ENCODE measurements at places on chromosomes 13 and 19. TPM values are rescaled to one million over a fixed set of nuclear protein-coding genes. Genes with fewer than 3 reads are reported as not detected.
A peak's percentile ranks its signal among the peaks of the same experiment; 100 is the strongest.

- DNase-seq: no peak
These were observed 625 bp downstream of the FBXL12 start for GRCh38 chr19:9818175-9818733.

- DNase-seq: no peak
These were observed 54.0 kb upstream of the C13orf46 start for GRCh38 chr13:114027826-114028225.

GRCh38 chr19:10501971-10502523, 1.1 kb downstream of the KEAP1 start:
- peak; percentile 86 for DNase-seq

- DNase-seq: peak; percentile 93
These were observed 96.8 kb upstream of the WASF3 start for GRCh38 chr13:26460648-26461047.

DNA sequence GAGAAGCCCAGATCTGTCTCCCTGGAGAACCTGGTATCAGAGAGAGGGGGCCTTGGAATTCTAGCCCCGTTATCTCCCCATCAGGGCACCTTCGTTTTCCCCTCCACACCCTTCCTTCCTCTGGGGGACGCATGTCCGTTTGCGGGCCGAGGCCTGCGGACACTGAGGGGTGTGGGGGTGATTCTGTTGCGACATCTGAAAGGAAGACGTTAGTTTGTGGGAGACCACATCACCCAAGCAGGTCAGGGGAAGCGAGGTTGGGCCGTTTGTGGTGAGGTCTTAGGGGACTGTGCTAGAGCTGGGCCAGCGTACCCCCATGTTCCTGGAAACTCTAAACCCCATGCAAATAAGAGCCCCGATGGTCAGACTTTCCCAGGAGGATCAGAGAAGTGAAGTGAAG, 3.7 kb upstream of the HSH2D start:
- DNase-seq: no peak

DNA sequence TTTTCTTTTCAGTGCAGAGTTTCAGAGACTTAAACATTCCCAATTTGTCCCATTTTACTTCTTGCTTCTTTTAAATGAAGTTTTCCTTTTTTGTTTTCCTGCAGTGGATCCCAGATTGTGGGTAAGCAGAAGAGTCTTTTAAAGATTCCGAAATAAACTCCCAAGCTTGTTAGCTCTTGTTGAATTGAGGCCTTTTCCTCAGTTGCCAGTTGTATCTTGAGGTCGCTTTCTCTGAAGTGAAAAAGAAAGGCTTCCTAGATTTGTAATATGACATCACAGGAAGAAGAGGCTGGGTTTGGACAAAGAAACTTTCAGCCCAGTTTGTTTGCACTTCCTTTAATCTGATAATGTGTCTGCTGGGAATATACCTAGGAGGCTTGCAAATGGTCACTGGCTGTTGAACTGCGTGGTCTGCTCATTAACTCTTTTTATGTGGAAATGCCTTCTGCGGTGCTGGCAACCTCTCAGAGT, at the start of gene LPAR6:
Gene LPAR6 (minus strand): TSS at position 233 of the 471 bp plus-strand sequence. CDS start 690 bp downstream, outside the sequence.
- peak; percentile 62 for DNase-seq

DNA sequence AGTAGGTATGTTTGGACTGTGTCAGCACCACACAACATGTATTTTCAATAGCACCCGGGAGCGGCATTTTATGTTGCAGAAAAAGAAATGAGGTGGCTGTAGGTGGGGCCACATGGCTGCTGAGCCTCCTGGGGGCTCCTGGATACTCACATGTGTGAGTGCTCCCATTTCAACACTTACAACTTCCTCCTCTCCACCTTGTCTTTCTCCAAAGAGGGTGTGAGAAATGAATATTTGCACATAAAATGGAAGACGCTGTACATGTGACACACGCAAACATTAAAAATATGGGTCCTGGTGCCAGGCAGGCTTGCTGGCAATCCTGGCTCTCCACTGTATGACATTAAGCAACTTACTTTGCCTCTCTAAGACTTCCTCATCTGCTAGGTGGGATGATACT, 222.1 kb downstream of the DCLK1 start:
- no peak for DNase-seq

- DNase-seq: no peak
These were observed 40.3 kb downstream of the MPHOSPH8 start for GRCh38 chr13:19673473-19674430.

Gene CACNA1A
- total RNA-seq: 0.19 TPM
